ENCODE measurements at places on chromosomes 5 and 9.

GRCh38 chr9:100673249-100673648 lies 95.4 kb downstream of the CAVIN4 start:
- no peak for DNase-seq

- no peak for DNase-seq
Observed at GRCh38 chr9:128084746-128085145, 16.7 kb downstream of the SLC25A25 start.

DNA sequence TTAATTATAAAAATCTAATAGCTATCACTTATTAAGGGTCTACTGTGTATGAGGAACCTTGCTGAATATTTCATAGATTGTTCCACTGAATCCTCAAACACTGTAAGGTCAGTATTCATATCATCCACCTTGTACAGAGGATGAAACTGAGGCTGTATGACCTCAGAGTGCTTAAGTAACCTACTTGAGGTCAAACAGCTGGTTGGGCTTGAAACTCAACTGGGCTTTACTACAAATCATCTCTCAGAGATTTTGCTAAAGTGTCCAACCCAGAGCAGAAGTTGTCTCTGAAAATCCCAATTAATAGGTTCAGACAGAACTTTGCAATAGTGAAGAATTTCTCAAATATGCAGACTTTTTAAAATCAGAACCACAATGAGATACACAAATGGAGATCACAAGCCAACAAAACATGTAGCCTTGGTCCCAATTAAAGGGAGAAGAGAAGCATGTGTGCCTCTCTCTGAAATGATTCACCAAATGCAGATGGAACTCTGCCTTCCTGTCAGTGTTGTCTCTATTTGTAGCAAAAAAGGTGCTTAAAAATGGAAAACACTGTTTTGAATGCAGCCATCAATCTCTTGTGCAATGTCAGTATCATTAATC lies 131.4 kb downstream of the FAM114A2 start:
- DNase-seq, result no peak

- DNase-seq, result no peak
Observed at GRCh38 chr5:60352992-60353599, 346.9 kb downstream of the DEPDC1B start.

DNA sequence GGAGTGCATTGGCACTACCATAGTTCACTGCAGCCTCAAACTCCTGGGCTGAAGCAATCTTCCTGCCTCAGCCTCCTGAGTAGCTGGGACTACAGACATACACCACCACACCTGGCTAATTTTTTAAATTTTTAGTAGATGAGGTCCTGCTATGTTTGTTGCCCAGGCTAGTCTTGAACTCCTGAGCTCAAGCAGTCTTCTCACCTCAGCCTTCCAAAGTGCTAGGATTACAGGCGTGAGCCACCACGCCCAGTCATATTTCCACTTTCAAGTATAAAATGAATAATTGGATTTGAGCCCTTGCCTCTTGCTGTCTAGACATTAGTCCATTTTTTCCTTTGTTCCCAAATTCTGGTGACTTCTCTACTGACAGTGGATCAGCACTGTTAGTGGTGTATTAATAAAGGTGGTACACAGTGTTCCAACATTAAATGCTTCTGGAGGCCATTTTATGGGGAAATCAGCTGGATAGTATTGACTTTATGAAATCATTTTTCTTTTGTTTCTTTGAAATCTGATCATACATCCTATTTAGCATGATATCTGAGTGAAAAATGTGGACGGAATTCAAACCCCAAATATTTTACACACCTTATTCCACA lies 15.9 kb downstream of the ATP6V0E1 start:
- no peak for DNase-seq

- DNase-seq, result no peak
Observed at GRCh38 chr9:111662576-111663300, 1.3 kb downstream of the GNG10 start.

DNA sequence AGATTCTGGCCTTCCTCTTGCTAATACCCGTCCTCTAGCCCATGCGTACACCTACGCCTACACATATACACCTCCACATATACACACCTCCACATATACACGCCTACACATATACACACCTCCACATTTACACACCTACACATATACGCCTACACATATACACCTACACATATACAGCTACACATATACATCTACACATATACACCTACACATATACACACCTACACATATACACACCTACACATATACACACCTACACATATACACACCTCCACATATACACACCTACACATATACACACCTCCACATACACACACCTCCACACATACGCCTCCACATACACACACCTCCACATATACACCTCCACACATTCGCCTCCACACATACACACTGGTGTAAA lies 27.2 kb downstream of the AK3 start:
- DNase-seq, result no peak

DNA sequence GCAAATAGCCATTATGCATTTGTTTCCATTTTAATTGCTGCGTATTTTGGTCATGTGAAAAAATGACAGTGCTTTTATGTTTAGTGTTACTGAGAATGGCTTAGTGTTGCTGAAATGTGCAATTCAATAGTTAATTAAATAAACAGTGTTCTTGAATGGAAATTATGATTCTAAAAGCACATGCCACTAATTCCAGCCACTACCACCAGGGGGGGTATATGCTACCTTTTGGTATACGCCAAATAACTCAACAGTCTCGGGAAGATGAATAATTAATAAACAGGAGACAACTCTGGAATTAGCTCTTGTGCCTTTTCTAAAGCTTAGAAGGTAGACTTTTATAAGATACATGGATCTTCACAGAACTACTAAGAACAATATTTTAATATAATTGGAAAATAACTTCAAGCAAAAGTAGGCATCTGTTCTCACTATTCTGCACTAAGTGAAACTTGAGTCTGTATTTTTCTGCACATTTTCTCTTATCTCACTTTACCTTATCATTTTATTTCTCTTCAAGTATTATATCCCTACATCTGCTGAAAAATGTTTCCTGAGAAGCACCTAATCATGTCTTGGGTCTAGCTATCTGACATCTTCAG lies 83.5 kb upstream of the MINAR2 start:
- DNase-seq, result peak; percentile 66

DNA sequence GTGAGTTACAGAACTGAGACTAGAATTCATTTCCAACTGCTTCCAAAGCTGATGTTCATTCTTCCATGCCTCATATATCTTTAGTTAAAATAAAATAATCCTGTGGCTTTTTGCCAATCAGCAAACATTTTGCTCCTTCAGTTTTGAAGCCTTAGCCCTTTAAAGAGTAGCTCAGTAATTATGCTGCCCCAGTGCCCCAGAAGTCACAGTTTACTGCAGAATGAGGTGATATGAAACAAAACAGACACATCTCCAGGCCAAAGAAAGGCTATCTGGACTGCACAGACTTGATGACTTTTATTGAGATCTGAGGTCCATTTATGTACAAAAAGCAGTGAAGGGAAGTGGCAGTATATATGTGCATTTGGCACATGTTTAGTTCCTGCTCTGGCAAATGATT lies 285.8 kb upstream of the ZNF462 start:
- no peak for DNase-seq

DNA sequence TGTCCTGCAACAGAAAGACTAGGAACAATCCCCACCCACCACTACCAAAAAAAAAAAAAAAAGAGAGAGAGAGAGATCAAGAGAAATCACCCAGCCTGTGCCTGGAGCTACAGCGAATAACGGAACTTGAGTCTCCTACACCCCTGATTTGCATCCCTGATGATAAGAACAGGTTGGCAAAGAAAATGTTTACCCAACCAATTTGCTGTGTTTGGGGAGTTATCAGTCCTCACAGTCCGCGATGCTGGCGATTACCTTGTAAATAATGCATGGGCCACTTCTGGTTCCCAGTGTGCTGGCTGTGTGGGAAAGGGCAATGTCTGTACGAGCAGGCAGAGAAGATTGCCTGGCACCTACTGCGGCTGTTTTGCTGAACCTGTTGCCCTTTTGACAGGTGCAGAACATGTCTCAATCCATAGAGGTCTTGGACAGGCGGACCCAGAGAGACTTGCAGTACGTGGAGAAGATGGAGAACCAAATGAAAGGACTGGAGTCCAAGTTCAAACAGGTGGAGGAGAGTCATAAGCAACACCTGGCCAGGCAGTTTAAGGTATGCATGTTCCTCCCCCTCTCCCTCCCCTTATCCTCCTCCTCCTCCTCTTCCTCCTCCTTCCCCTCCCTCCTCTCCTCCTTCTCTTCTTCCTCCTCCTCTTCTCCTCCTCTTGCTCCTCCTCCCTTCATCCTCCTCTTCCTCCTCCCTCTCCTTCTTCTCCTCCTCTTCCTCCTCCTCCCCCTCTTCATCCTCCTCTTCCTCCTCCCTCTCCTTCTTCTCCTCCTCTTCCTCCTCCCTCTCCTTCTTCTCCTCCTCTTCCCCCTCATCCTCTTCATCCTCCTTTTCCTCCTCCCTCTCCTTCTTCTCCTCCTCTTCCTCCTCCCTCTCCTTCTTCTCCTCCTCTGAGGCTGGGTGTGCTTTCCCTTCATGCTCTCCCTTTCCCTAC lies 8.3 kb downstream of the OLFM1 start:
- DNase-seq, result no peak

GRCh38 chr5:100853582-100853981 lies 49.5 kb downstream of the ST8SIA4 start:
- DNase-seq, result no peak

DNA sequence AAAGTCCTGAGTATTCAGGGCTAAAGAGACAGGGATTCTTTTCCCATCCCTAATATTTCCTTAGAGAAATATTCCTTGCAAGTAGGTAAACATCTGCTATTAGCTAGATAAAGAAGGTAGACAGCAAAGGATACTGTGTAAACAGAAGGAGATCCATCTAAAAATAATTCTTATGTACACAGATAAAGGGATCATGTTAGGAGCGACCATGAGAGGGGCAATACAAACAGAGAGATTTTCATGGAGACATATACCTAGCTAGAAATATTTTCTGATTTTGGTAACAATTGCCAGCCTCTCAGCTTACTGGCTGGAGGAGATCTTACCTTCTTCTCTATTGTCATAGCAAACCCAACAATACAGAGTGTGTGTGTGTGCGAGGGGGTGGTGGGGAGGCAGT lies 184.6 kb upstream of the DMAC1 start:
- DNase-seq, result no peak

- no peak for DNase-seq
Observed at GRCh38 chr9:31302620-31303418, 1081.6 kb upstream of the ACO1 start.

DNA sequence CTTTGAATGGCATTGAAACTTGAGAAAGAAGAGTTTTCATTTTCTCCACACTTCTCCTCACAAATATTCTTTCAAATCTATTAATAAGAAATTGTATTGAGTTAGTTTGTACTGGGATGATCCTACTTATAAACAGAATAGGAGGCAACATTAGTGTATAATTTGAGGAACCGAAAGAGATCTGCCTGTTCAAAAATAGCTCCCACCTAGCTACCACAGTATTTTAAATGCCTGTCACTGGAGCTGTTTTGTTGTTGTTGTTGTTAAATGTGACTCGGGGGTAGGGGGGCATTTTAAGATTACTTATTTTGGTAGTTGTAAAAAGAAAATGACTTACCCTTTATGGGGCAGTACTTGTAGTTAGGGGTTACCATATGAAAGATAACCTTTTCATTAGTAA lies 20.1 kb upstream of the HAPLN1 start:
- DNase-seq, result no peak

- DNase-seq, result no peak
Observed at GRCh38 chr5:177103523-177104253, 17.0 kb downstream of the FGFR4 start.

GRCh38 chr9:70921136-70921535 lies 200.3 kb downstream of the TRPM3 start:
- DNase-seq, result no peak

GRCh38 chr5:81486711-81487110 lies 92.8 kb upstream of the ACOT12 start:
- no peak for DNase-seq

GRCh38 chr5:142683881-142684505 lies 1.9 kb downstream of the FGF1 start:
- no peak for DNase-seq

- no peak for DNase-seq
Observed at GRCh38 chr5:153624451-153624765, 133.9 kb downstream of the GRIA1 start.

- DNase-seq, result no peak
Observed at GRCh38 chr5:31880449-31880848, 241.5 kb downstream of the PDZD2 start.

GRCh38 chr9:29548436-29548835 lies 1975.2 kb upstream of the C9orf72 start:
- no peak for DNase-seq

GRCh38 chr9:130284690-130285089 lies 19.1 kb downstream of the HMCN2 start:
- no peak for DNase-seq

- DNase-seq, result no peak
Observed at GRCh38 chr9:87579781-87580541, 82.3 kb downstream of the DAPK1 start.

- DNase-seq, result no peak
Observed at GRCh38 chr5:6583049-6583880, 49.6 kb downstream of the NSUN2 start.

- DNase-seq, result no peak
Observed at GRCh38 chr9:85025638-85026037, 356.1 kb downstream of the NTRK2 start.

DNA sequence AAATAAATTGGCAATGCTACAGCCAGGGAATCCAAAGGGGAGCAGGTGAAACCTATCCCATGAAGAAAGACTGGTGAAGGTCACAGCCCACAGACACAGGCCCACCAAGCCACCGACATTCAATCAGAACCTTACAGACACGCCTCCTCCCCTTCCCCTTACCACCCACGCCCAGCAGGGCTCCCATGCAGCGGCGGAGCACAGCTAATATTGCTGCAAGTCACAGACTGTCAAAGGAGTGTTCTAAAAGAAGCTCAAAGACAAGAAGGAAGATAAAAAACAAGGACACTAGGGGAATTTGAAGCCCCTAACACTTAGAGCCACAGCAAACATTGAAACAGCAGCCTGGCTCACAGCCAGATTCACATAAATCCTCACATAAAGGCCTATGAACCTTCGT lies 91.2 kb downstream of the MED10 start:
- DNase-seq, result no peak

DNA sequence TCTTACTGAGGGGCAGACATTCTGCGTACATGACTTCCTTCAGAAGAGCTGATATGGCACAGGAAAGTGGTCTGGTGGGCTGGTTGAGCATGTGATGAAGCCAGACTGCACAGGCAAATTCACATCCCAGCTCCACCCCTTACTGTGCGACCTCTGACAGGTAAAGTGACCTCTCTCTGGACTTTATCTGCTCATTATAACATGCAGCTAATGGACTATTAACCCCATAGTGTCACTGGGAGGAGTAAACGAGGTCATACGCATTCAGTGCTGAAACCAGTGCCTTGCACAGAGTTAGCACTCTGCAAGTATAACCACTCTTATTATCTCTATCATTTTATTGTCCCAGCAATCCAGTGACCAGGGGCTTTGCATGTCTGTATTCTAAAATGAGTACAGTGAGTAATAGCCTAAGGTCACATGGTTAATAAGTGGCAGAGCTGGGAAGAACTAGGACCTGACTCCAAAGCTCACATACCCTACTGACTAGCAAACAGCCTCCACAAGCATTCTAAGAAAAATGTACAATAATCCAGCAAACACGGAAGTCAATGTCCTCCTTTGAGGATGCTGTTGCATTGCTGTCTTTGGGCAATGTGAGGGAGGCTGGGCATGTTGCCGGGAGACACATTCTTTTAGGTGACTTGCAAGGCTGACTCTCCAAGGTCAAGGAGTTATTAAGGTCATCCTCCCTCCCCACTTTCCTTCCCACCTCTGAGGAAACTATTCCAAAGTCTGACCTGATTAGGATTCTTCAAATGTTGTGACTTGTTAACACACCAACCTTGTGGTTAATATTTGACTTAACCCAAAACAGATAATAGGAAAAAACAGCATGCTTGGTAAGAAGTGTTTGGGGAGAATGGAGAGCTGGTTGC lies 19.0 kb downstream of the GLRX start:
- no peak for DNase-seq

GRCh38 chr5:39238366-39239105 lies 19.2 kb upstream of the FYB1 start:
- no peak for DNase-seq
